ENCODE measurements at places on chromosomes 16 and 17.

- no peak for DNase-seq
Measured at GRCh38 chr16:9436175-9436574, 344.7 kb downstream of the HAPSTR1 start.

DNA sequence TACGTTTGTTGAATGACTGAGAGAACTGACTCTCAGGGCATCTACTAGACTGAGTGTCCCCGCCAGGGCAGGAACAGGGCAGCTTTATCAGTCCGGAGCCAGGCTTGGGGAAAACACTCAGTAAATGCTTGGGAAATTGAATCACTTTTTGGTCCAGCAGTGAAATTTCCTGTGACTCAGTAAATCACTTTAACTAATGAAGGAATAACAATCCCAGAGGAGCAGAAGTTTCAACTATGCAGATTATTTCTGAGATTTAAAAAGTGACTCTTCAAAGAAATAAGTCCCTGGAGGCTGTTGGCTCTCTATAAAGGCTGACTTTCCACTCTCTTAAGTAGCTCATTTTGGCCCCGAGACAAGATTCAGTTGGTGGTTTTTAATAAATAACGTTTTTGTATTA, 101.8 kb downstream of the FOXL1 start:
- DNase-seq: no peak

DNA sequence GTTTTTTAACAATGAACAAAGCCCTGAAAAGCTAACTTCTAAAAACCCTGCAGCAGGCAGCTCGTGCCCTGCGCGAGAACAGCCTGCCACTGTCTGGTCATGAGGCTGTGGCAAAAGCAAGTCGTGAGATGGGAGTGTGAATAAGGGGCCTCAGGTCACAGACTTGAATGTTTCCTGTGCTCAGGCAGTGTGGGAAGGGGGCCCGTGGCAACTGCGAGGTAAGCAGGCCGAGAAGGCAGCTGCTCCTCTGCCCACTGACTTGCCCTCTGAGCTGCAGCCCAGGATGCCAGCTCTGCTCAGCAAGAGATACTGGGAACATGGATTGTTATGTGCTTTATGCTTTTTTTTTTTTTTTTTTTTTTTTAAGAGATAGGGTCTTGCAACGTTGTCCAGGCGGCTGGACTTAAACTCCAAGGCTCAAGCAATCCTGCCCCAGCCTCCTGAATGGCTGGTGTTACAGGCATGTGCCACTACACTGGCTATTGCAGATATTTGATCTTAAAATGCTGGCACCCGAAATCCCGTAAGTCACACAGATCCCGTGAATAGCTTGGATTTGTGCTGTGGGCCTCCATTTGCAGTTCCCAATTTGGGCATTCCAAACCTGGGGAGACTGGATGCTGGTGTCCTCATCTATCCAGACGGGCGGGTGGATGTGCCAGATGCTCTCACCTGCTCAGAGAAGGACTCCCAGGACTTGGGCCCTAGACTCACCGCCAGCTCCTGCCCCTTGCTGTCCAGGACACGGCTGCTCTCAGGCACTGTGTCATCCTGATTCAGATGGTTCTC, 44.0 kb downstream of the UBN1 start:
- DNase-seq: no peak

GRCh38 chr17:71413935-71414334, 706.9 kb upstream of the SOX9 start:
- no peak for DNase-seq

- no peak for DNase-seq
Measured at GRCh38 chr16:83701494-83701893, 106.3 kb upstream of the HSBP1 start.

GRCh38 chr17:76545918-76546555, 6.2 kb downstream of the PRCD start:
- no peak for DNase-seq

GRCh38 chr17:43952724-43953666, 745 bp downstream of the PYY start:
- DNase-seq: no peak

DNA sequence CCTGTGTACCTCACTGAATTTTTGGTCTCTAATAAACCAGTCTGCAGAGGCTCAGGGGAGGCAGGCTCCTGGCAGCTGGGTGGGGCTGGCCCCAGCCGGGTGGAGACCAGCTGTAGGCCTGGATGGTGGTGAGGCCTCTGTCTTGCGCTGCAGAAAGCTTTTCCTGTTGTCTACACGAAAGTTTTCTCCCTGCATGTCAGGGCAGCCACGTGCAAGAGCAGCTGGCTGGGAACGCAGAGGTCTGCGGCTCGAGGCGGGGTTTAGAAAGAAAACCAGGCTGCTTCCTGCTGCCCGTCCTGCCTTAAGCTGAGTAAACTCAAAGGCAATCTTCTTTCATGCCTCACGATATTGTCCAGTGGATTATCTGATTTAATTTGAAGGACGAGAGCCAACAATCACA, 2.4 kb downstream of the SERPINF1 start:
- DNase-seq: no peak

DNA sequence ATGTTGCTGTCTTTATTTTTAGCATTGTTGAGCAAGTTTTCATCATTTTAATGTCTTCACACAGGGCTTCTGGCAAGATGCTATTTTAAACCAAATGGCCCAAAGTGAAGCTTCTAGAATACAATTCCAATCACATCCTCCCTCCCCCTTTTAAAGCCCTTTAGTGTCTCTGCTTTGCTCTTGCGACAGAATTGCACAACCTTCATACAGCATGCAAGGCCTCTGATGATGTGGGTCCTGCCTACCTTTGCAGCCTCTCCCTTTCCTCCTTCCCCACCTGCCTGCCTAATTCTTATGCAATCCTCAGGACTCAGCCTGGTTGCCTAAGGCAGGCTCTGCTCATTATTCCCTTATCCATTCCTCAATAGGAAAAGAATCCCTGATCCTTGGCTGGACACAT, 381.7 kb downstream of the SLC39A11 start:
- no peak for DNase-seq

DNA sequence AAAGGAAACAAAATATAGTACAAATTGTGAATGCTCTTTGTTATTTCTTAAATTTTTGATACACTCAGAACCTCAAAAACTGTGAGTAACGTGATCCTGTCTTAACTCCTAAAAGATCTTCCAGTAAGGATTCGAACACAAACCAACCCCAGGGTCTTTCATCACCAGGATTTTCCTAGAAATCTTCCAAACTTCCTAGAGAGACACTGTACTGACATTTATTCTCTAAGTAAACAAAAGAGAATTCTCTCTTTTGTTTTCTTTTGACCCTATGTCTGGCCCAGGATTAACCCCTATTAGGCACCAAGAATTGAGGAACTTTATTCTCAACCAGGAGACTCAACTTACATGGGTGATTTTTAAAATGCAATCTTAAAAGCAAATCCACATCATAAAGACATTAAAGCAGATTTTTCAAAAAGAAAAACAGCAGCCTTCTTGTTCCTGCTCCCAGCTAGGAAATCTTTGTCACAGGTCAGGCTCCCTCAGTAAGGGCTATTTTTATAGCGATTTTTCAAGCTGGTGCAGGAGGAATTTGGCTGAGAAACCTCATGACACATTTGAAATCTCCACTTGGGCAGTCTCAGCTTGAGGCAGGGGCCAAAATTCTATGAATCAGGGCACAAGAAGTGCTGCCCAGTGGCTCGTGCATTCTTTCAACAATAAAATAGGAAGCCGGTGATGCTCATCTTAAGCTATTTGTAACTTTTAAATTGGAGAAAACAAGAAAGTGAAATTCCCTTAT, 6.2 kb upstream of the SMG1 start:
- DNase-seq: no peak

- no peak for DNase-seq
Measured at GRCh38 chr16:86363057-86363490, 147.3 kb upstream of the FOXF1 start.

- no peak for DNase-seq
Measured at GRCh38 chr17:35953720-35954119, 10.2 kb upstream of the LYZL6 start.

GRCh38 chr17:7215136-7215638, 4.4 kb downstream of the DLG4 start:
- no peak for DNase-seq

GRCh38 chr16:19432429-19432828, 14.7 kb downstream of the TMC5 start:
- DNase-seq: peak; percentile 18

GRCh38 chr17:50443505-50443974, 17.5 kb downstream of the ACSF2 start:
- no peak for DNase-seq

DNA sequence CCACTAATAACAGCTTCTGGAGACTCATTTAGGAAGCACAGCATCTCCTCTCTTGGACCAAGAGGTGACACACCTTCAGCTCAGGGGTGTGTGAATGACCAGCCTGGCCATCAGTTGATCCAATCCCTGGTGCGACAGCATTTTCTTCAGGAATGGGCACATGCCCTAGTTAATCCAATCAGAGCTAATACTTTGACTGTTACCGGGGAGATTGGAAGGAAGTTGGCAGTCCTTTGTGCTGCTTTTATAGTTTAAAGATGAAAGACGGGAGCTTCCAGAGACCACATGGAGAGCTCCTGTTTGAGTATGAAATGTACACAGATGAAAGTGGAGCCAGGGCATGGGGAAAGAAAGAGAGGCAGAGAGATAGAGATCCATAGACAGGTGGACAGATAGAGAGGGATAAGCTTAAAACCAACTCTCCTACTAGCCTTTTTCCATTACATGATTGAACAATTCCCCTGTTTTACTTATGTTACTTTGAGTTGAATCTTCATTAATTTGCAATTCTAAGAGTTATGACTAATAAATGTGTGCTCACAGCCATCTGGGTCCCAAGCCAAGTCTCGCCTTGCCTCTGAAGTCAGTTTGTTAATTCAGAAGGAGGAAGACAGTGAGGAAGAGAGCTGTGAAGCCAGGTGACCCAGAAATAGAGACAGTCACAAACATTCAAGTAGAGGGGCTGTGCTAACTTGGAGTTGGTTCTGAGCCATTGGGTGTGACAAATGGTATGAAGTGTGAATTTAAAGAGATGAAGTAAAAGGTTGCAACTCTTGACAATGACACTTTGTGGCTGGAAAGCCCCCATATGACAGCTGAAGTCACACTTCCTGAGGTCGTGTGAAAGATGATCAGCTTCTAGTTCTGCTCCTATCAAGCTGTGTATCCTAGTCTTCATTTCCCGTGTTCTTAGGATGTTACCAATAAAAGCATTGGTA, 120.0 kb upstream of the GOT2 start:
- no peak for DNase-seq

DNA sequence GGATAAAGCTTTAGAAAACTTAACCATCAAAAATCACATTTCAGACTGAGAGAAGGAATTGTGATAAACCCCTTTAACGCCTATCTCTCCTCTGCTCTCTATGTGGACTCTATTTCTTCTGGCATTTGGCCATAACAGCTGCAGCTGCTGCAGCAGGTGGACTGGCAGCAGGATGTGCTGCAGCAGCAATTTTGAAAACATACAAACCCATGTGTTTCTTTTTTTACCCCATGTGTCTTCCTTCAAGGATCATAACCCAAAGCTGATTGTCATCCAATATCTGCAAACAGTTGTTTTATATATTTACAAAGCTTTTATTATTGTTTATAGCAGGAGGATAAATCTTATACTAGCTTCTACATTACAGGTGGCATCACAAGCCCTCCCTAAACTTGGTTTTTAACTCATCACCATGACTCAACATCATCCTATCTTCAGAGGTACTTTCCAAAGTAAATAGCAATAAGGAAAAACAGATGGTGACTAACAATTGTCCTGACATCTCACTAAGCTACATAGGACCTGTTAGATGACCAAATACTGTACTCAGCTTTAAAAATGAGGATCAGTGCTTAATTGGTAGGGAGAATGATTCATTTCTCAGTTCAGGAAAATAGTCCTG, 14.5 kb upstream of the KRTAP9-2 start:
- DNase-seq: no peak

DNA sequence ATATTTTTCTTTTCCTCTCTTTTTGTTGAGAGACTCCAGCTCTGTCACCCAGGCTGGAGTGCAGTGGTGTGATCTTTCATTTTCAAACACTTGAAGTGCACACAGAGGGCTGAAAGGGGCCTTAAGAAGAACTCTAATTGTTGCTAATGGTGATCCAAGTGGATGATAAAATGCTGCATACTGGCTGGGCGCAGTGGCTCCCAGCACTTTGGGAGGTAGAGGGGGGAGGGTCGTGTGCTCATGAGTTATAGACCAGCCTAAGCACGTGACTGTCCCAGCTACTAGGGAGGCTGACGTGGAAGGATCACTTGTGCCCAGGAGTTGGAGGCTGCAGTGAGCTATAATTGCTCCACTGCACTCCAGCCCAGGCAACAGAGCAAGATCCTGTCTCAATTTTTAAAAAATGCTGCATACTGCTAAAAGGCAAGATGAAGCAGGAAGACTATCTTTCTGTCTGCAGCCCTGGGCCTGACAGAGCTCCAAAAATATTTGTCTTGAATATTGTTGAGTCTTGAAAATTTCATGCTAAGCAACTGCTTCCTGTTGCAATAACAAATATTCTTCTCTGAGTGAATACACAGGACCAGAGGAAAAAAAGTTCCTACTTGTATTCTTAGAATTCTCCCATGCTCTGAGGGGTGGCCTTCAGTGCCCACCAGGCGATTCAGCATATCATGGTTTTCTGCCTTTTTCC, 63.7 kb upstream of the AKTIP start:
- no peak for DNase-seq

- no peak for DNase-seq
Measured at GRCh38 chr17:30165147-30165546, 48.5 kb downstream of the NSRP1 start.

DNA sequence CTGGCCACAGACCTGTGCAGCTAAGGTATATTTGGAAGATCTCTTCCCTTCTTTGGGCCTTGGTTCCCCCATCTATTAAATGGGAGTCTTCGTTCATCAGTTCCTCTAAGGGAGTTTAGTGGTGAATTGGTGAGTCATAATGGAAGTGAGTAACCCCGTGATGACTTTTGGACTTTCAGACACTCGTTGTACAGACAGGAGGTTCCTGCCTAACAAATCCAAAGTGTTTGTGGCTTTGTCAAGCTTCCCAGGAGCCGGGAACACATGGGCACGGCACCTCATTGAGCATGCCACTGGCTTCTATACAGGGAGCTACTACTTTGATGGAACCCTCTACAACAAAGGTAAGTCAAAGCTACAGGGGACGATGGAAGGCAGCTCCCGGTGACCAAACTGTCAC, 40.4 kb downstream of the WSCD1 start:
- no peak for DNase-seq

DNA sequence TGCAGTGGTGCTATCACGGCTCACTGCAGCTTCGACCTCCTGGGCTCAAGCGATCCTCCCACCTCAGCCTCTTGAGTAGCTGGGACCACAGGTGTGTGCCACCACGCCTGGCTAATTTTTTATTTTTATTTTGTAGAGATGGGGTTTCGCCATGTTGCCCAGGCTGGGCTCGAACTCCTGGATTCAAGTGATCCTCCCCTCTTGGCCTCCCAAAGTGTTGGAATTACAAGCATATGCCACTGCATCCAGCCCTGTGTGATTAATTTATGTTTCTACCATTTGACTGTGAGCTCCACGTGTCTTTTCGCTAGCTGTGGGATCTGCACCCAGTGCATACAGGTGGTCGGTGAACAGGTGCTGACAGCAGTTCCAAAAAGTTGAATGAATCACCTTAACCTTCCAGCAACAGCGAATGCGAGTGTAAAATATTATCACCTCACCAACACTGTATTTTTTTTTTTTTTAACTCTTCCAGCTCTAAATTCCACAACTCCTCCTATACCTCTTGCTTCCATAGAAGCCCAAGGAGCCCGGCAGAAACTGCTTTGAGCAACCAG, 484 bp upstream of the NUDT7 start:
- DNase-seq: no peak

All from NCI-H2107 (cell line).